ENCODE measurements at places on chromosomes 4 and X.

GRCh38 chr4:94221916-94222315 lies 14.3 kb downstream of the SMARCAD1 start:
- no peak for DNase-seq

DNA sequence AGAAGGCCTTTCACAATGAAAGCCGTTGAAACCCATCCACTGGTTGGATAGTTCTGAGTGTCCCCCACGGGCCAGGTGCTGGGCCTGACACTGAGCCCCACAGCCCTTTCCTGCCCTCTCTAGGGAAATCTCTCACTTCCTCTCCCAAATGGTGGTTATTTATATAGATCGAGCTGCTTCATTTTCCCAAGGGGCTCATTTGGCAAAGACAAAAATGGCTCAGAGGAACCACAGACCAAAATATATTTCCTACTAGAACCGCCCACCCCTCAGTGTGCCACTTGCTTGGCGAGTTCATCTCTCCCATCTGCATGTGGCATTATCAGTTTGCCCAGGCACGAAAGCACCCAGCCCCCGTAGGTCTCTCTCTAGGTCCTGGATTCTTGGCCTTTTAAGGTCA lies 53.3 kb upstream of the STIM2 start:
- DNase-seq, result no peak

DNA sequence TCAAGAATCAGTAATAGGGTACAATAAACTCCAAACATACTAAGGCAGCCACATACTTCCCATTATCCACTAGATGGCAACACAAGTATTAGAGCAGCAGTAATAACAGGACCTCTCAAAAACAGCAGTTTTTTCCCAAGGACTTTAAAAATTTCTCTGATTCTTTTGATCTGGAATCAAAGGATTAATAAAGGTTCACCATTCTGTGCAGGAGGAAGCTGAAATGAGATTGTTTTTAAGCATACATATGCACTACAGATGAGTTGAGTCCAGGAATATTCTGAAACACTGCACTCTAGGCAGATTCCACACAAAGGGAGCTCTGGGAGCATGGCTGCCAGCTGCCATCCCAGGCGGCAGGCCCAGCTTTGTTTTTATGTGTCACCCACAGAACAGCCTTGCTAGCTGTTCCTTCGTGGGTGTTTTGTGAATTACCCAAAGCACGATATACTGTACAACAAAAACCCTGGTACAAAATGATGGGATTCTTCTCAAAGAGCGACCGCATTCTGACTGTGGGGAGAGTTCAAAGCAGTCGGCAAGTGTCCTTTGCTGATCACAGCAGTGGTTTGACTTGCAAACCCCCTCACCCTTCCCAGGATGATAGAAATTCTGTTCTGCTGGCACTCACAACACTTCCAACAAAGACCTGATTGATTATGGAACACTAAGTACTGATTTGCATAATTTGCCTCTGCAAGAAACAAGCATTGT lies 61.0 kb downstream of the STX18 start:
- DNase-seq, result no peak

- DNase-seq, result no peak
These were observed 33.7 kb downstream of the ABCE1 start for GRCh38 chr4:145131848-145132247.

DNA sequence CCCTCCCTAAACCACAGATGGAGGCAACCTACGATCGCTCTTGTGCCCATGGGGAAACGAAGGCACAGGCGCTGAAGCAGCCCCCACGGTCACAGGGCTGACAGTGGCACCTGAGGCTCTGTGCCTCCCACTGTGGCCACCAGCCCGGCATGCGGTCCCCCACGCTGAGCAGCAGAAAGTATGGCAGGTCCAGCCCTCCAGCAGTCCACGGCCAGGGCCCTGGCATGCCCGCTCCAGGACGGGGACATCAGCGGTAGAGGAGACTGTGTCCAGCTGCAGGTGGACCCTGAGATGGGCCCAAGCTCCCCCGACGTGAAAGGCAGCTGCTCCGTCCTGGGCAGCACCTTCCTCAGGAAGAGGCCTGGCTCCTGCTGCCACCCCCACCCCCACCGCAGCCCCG lies 61.2 kb downstream of the FAM53A start:
- DNase-seq, result no peak

DNA sequence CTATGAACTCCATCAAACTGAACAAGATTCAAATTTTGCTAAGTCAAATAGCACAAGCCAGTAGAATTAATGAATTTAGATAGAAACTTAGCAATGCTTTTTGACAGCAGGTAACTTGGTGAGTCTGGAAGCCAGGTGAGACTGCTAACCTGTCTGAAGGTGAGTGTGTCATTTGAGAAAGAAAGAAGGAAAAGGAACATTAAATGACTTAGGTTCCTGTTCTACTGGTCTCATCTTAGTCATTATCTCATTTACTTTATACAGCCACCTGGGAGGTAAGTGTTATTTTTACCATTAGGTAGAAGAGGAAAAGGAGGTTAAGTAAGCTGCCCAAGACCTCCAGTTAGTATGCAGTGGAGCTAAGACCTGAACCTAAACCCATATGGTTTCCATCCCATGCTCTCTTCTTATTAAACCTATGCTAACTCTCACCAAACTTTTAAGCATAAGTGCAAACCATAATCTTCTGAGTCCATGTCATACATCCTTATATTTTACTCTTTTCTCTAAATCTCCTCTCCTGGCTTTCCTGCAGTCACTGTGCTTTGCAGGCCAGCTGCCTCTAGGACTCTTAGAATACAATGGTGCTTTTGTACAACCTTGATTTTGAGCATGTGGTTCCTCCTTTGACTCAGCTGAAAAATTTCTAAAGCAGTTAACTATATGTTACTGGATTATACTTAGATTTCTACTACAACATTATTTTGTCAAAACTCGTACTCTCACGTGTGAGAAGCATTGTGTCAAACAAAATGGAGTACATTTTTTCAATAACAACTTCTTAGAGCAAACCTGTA lies 68.5 kb downstream of the ATP10D start:
- no peak for DNase-seq

DNA sequence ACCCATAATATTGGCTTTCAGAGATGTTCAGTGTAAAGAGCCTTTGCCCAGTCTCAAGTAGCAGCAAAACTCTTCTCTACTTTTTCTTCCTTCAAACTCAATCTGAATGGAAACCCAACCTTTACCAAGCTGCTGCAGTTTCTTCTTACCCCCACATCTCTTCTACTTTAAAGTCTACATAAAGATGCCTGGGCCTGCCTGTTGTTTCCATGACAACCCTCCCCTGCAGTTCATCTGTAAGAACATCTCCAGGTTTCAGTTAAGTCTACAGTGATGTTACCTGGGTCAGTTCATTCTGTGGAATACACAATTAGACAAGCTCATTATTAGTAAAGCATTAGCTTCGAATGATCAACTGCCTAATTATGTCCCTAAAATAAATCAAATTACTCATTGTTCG lies 81.4 kb downstream of the SPANXN3 start:
- DNase-seq, result no peak

DNA sequence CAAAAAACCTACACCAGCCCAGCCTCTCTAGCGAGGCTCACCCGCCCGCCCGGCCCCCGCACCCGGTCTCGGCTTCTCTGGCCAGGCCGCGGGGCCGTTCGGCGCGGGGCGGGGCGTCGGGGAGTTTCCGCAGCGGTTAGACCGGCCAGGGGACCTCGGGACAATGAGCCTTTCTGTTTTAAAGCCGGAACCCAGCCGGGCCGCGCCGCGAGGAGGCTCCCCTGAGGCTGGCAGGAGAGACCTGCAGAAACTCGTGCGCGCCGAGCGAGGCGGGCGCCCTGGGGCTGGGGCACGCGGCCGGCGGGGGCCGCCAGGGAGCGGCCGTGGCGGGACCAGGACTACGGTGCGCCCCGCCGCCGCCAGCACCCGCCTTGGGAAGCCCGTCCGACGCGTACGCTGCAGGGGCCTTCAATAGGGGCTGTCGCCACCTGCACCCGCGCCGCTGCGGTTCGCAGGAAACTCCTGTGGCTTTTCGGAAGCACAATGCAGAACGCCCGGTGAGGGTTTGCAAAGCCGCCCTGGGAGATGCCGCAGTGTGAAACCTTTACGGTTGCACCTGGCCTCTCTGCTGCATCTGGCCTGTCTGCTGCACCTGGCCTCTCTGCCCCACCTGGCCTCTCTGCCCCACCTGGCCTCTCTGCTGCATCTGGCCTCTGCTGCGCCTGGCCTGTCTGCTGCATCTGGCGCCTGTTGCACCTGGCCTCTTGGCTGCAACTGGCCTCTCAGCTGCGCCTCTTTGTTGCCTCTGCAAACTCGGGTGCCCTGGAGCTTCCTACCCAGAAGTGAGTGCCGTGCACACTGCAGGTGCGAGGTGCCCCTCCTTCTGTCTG lies 63.9 kb downstream of the TRAPPC11 start:
- peak; percentile 45 for DNase-seq

DNA sequence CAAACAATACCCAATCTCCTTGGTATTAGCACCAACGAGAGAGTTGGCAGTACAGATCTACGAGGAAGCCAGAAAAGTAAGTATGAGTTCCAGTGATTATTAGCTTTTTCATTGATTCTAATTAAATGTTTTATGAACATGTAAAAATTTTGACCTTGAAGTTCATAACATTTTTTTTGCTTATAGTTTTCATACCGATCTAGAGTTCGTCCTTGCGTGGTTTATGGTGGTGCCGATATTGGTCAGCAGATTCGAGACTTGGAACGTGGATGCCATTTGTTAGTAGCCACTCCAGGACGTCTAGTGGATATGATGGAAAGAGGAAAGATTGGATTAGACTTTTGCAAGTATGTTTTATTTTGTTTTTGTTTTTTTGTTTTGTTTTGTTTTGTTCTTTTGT lies 10.1 kb downstream of the DDX3X start:
- DNase-seq, result no peak

GRCh38 chr4:24024157-24024556 lies 134.3 kb upstream of the PPARGC1A start:
- no peak for DNase-seq

- no peak for DNase-seq
These were observed 160.0 kb downstream of the STIM2 start for GRCh38 chr4:27020603-27021002.

DNA sequence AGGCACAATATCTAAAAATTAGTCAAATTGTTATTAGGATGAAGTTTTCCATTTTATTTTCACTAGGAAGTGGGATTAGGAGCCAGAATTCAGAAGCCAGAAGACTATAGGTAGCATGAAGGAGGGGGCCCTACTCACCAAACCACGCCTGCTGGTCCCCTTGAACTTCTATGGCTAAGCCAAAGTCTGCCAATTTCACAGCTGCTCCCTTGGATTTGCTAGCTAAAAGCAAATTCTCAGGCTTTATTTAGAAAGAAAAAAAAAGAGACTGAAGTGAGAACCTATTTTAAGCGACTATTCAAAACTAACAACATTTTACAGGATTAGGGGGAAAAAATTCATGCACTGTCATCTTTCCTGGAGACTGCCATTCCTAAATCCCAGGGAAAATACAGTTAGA lies 224.3 kb downstream of the CAMK2D start:
- DNase-seq, result no peak

GRCh38 chrX:149494844-149495565 lies 10.1 kb downstream of the IDS start:
- DNase-seq, result no peak

DNA sequence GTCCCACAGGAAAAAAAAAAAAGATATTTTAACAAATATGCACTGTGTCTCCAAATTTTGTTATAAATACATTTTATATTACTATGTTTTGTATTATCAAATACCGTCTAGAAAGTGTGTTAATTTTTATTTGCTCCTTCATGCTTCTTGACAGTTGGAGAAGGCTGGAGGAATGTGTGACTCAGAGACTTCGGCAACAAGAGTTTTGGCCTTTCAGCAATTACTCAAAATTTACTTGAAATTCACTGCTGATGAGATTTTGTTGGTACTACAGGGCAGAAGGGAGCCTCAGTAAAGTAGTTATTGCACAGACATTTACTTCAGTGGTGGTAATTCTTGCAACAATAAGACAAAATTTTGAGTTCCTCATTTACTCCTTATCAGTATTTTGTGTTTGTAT lies 2164.0 kb downstream of the PCDH7 start:
- no peak for DNase-seq

DNA sequence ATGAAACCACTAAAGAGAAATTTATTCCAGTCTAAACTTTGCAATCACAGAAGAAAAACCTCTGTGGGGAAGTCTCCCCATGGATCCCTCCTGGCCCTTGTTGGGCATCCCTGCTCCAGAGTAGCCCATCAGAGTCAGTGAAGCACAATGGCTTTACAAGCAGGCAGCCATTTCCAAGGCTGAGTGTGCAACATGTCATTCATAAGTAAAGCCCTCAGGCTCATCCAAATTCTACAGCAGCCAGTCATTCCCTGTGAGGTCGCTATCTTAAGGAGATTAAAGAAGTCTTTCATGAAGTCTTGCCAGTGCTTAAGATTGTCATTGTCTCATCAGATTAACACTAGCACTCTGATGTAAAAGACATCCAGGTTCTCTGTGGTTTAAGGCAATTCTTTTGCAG lies 17.0 kb upstream of the MAPK10 start:
- DNase-seq, result no peak

DNA sequence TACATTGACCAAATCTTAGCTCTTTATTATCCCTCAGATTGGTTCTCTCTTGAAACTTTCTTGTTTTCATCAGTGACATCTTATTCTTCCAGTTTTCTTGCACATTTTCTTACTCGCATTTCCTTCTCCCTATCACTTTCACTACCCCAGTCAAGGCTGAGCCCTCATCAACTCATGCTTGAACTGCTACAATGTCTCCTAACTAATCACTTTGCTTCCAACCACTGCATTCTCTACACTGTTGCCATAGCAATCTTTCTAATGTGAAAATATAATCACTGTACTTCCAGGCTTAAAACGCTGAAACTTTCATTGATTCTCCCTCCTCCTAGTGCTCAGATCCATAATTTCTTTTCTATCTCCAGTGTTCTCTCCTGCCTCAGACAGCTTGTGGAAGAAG lies 22.2 kb upstream of the LPAR4 start:
- no peak for DNase-seq

Data from activated gamma-delta T cell (primary cell).